Esophagus squamous epithelium (tissue), 5 donors: ENCODE measurements at places on chromosomes 2 and 18.

GRCh38 chr2:181058378-181059269 is 78.2 kb downstream of the UBE2E3 start:
- DNase-seq, result no peak

DNA sequence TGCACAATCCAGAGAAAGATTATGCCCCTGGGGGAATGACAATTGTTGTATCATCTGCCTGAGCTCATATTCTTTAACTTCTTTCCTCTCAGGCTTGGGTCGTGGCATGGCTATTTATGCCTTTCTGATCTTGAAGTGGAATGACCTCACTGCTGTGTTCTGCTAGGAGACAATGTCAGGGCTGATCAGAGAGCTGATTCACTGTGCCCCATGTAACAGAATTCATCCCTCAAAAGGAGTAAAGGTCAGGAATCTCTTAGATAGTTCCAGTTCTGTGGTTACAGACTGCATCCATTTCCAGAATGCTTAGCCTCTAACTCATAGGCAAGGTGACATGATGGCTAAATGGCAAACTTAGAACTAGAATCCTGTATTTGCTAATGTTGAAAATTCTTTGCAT is 511.7 kb upstream of the CNTNAP5 start:
- no peak for DNase-seq

DNA sequence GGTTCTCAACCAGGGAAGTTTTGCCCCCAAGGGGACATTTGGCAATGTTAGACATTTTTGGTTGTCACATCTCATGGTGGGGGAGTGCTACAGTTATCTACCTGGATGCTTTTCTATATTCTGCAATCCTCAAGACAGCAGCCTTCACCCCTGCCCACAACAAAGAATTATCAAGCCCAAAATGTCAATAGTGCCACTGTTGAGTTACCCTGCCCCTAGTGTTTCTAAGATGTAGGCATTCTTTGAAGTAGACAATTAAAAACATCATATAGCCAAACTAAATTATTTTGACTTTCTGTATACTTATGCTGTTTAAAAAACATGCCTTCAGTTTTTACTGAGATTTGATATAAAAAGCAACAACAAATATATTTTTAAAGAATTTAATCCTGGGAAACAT is 48.0 kb downstream of the ABI2 start:
- DNase-seq, result no peak

- no peak for DNase-seq
These were observed 274.8 kb upstream of the SLC39A10 start for GRCh38 chr2:195382186-195382585.

DNA sequence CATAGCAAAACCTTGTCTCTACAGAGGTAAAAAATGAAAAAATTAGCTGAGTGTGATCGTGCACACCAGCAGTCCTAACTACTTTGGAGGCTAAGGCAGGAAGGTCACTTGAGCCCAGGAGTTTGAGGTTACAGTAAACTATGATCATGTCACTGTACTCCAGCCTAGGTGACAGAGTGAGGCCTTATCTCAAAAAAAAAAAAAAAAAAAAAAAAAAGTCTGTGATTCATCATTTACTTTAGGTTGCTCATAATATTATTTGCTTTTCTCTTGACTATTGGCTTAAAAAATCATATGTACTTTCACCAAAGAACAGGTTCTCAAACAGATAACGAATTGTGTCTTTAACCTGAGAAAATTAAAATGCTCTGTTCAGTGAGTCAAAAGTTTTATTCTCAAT is 129.1 kb downstream of the MYO3B start:
- DNase-seq, result no peak

GRCh38 chr2:65364986-65365733 is 67.2 kb downstream of the SPRED2 start:
- DNase-seq, result no peak

DNA sequence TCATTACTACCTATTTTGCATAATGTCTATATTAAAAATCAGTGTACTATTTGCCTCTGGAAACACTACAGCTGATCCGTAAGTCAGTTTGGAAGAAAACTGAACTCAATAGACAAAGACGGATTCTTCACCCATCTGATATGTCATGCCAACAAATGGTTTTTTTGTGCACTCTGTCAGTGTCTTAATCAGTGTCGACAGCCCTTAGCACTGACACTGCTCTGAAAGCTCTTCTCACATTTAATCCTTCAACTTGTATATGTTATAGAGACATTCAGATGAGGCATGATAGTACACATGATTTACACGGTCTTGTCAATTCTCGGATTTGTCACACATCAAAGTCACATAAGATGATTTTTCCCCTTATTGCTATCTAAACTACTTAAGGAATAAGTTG is 347.5 kb upstream of the GALNT5 start:
- no peak for DNase-seq

DNA sequence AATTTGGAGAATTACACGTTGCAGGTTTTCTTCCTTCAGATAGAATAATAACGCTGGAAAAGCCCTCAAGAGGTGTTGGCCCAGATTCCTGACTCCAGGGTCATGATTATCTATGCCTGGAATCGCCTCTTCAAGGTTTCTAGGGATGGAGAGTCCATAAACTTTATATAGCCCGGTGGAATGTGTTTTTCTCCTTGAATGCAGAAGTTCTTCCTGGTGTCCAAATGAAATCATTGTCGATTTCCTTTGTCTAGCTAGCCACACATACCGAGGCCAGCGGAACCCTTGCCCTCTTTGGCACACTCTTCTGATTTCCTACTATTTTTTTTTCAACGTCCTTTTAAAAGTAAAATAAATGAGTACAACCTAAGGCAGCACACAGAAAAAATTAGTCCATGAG is 117.8 kb downstream of the PID1 start:
- no peak for DNase-seq

DNA sequence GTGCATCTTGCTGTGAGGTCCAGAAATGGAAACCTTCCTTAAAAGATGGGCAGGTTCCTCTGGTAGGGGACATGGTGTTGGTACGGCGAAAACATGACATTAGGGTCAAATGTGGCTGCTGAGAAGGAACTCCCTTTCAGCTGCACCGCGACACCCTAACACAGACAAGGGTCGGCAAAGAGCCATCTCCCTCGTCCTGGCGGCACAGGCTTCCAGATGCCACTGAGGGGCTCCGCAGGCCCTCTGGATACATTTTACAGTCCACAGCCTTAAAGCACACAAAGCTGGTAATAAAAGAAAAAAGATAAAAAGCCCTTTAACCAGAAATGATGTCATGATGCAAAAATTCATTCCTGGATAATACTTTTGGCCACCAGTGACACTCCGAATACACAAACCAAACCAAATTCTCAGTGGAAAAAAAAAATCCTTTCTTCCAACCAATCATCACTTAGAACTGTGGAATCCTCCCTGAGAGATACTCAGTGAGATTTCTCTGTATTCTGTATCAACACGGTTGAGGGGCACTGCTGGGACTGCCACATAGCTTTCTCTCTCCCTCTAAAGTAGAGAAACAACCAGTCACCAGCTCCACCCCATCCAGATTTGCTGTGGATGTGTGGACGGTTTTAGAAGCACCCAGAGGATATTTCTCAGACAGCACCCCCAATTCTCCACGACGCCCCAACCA is 174.8 kb downstream of the HDAC4 start:
- DNase-seq, result no peak

GRCh38 chr2:232515639-232516038 is 4.5 kb upstream of the PRSS56 start:
- DNase-seq, result no peak

GRCh38 chr2:36528274-36528673 is 69.7 kb downstream of the FEZ2 start:
- no peak for DNase-seq

DNA sequence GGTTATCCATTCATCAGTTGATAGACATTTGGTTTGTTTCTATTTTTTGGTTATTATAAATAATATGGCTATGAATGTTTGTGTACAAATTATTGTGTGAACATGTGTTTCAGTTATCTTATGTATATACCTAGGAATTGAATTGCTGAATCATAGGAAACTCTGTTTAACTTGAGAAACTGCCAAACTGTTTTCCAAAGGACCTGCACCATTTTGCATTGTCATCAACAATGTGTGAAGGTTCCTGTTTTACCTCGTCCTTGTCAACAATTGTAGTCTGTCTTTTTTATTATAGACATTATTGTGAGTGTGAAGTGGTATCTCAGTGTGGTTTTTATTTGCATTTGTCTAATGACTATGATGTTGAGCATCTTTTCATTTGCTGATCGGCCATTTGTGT is 17.1 kb downstream of the PDK1 start:
- DNase-seq, result no peak

DNA sequence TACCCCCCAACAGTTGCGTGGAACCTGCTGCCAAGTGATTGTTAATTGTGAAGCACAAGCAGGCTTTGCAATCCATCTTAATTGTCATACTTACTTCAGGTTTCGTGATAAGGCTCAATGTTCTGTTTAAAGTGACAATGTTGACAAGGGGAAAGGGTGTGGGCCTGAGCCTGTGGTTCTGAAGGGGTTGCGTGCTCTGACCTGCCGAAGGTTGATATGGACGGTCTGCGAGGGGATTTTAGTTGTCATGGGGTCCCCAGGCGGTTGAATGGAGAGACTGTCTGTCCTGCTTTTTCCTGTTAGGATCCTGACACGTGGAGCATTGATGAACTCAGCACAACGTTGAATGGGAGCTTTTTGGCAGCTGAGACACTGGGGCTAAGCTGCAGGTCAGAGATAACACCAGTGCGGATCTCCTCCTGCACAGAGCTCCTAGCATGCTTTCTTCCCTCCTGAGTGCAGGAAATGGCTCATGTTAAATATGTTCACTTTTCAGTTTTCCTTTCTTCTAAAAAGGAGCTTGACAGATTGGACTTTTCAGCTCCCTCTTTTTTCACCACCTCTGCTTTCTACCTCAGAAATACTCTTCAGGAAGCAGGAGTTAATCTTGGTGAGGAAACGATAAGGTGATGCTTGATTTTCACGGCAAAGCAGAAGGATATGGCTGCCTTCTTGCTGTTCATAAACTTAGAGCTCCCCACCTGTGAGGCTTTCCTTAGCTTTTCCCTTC is 62.9 kb upstream of the ZEB2 start:
- DNase-seq, result no peak

DNA sequence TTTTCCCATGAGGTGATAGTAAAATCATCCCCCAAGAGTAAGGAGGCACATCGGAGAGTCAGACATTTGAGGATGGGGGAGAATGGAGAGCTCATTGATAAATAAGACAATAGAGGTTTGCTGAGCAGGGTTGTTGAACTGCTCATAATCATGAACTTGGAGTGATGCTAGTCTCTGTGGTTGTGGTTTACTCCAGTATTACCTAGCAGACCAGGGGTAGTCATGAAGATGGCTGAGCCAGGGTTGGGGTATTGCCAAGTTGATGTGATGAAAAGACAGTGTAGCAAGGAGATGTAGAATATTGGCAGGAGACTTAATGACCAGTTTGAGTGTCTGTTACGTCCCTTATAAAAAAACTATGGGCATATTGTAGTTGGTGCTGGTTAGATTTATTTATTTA is 25.4 kb downstream of the CYBRD1 start:
- no peak for DNase-seq

- no peak for DNase-seq
These were observed 300.0 kb downstream of the XIRP2 start for GRCh38 chr2:167187978-167188967.

GRCh38 chr2:5699963-5700362 is 7.8 kb downstream of the SOX11 start:
- DNase-seq, result no peak

DNA sequence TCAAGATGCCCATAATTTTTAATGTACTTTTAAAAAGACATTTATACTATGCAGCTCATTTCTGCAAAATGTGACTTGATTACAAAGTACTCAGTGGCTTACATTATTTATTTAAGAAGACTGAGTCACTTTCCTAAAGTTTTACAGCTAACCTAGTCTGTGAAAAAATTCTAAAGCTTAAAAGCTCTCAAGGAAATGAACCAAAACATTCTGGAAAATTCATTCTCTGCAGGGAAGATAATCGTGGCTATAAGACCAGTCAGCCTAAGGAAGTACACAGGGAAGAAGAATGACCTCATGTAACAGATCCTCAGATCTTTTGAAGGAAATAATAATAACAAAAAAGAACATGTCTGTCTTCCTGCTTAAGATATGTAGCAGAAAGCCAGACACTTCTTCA is 232.1 kb upstream of the STK17B start:
- DNase-seq, result no peak

DNA sequence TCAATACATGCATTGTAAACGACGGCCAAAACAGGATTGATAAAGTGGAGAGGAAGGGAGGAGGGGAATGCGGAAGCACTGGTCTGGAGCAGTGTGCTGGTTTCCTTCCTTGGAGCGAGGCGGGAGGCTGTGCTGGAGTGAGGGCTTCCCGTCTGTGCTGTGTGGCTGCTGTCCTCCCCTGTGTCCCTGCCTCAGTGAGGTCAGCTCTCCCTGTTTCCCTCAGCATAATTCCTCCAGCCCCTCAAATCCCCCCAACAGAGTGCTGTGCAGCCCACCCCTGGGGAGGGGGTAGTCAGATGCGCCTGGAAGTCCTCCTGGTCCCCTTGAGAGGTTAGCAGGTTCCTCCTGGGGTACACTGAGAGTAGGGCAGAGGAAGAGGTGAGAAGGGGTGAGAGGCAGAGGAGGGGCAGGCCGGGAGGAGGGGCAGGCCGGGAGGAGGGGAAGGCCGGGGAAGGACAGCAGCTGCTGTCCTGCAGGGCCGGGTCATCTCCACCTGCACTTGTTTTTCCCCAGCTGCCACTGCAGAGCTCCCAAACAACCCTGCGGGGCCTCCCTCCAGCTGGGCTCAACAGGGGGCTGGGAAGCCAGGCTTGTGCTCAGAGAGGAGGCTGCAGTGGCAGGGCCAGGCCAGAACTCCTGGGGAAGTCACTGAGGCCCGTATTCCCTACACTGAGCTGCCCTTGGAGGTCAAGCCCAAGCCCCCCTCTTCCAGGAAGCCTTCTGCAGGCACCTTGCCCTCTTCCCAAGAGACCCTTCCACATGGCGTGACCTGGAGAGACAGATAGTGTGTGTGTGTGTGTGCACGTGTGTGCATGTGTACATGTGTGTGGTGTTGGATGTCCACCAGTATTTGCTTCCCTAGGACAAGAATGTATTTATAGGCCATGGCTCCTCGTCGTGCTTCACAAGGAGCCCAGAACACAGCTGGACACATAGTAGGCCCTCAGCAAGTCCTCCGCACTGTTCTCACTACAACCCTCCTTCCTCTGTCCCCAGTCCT is 13.2 kb upstream of the ATP6V1B1 start:
- DNase-seq, result no peak

DNA sequence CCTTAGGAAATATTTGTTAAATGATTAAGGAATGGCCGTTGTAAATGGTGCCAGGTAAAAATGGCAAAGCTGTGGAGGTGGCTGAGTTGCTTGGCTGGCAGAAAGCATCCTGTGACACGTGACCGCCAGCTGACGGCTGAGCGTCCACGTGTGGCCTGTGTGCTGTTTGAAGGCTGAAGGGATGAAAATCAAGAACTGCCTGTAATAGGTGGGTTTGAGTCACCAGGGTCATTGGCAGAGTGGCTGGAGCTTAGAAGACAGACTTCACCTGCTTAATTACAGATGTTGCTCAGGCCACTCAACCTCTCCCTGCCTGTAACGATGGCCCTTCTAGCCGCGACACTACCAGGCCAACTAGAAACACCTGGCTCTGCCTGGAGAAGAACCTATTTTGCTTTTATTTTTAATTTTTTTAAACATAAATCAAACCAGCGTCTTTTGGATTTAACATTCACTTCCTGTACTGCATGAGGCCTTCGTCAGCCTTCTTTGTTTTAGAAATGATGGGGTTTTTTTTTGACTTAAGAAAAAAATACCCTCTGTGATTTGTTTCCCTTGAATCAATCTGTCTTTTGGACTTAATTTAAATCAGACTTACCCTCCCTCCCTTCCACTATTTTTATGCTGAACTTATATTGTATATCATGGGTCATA is 206.5 kb downstream of the PRKCE start:
- no peak for DNase-seq

GRCh38 chr18:63562284-63562683 is 20.1 kb downstream of the SERPINB12 start:
- no peak for DNase-seq
